GM13977 (cell line): ENCODE measurements at places on chromosomes 2 and 18.
A peak's percentile ranks its signal among the peaks of the same experiment; 100 is the strongest.

DNA sequence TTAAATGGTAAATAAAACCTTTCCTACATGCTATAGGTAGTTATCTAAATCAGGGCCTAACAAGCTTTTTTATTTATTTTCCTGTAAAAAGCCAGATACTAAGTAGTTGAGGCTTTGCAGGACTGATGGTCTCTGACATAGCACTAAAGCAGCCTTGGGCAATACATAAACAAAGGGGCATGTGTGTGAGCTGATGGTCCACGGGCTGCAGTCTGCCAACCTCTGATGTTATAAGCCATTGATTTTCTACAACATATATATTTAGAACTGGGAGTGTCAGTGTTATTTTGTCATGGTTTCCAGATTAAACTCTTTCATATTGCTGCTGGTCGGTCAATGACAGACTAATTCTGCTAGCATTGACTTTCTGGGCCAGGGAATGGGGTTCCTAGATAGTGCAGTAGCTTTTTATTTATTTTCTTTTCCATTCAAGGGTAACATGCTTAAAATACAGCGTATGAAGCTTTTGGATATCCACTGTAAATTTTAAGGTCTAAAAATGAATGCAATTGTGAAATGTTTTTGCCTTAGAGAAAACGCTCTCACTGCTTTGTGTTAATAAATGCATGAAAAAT lies 134.0 kb downstream of the NEDD4L start:
- no peak for DNase-seq

DNA sequence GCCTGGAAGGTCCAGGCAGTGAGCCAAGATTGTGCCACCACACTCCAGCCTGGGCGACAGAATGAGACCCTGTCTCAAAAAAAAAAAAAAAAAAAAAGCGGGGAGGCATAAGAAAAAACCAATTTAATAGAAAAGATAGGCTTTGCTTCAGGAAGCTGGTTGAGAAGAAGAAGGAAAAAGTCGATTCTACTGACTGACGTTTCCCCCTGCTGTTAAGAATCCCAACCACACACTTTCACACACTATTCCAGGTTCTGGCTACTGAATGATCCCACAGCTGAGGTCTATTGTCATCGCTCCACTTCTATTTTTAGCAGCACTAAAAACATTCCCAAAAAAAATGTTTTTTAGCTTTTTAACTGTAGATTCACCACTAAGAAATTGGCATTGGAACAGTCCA lies 6.7 kb upstream of the CHCHD5 start:
- DNase-seq, result no peak

GRCh38 chr2:69251943-69252342 lies 135.1 kb downstream of the GFPT1 start:
- no peak for DNase-seq

- no peak for DNase-seq
Measured at GRCh38 chr18:9637036-9637767, 22.8 kb upstream of the PPP4R1 start.

- DNase-seq, result peak; percentile 28
Measured at GRCh38 chr2:46131-46470, 204 bp downstream of the FAM110C start.

- no peak for DNase-seq
Measured at GRCh38 chr2:54824567-54824966, 101.1 kb downstream of the EML6 start.

- DNase-seq, result no peak
Measured at GRCh38 chr18:49849331-49850217, 36.2 kb upstream of the ACAA2 start.

- no peak for DNase-seq
Measured at GRCh38 chr18:59340817-59341216, 18.2 kb downstream of the LMAN1 start.

DNA sequence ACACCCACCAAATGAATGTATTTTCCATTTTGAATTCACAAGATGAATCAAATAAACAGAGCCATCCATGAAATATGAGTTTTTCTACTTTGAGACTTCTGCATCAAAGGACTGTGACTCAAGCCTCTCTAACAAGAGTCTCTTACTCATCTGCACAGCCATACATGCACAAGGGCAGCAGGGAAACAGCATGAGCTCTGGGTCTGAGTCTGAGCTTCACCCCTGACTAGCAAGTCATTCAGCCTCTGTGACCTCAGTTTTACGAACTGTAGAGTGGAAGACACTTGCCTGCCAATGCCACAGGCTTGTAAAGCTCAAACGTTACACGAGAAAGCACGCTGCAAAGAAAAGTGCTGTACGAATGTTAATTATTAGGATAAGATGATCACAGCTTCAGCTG lies 42.9 kb downstream of the MREG start:
- no peak for DNase-seq

DNA sequence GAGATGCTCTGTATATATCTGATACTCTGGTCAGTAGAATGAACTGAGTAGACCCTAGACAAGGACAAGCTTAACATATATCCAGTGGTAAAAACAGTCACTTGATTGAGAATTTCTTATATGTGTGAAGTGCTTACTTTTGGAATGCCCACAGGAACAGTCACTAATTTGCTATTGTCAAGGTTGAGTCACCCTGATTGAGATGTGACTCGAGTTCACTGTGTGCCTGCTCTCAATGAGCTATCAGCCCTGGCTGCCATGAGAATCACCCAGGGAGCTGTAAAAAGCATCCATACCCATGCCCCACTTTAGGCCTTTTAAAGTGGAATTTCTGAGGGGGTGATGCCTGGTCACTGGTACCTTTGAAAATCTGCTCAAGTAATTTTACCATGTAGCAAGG lies 283.7 kb downstream of the SUCLG1 start:
- no peak for DNase-seq

GRCh38 chr2:170715932-170716777 lies 1.0 kb downstream of the SP5 start:
- DNase-seq, result peak; percentile 64

DNA sequence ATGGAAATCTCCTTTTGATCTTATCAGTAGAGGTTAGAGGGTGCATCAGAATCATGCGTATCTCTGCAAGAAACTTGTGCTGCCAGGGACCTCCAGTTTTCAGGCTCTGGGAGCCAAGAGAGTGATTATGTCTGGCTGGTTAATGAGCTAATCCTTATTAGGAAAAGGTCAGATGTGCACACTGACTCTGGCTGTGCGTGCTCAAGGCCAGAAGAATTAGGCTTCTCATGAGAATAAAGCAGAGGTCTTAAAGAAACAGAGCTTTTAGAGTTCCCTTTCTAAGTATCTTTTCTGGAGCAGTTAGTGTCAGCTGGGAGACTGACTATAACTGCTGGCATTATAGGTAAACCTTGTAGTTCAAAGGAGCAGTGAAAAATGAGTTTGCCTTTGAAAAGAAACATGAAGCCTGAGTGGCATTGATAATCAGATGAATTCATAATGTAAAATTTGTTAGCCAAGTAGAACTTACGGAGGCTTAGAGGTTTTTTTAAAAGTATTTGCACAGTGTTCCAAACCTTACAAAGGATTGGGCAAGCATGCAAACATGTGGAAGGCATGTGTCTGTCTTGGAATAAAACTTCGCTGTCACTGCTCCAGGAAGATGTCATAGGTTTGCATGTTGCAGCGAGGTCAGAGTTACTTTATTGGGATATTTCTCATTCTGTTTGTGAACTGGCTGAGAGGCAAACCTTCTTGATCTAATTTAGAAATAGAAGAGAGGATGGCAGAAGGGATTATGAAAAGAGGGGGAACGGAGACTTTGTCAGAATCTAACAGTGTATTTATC lies 151.7 kb downstream of the ARHGAP28 start:
- DNase-seq, result no peak

DNA sequence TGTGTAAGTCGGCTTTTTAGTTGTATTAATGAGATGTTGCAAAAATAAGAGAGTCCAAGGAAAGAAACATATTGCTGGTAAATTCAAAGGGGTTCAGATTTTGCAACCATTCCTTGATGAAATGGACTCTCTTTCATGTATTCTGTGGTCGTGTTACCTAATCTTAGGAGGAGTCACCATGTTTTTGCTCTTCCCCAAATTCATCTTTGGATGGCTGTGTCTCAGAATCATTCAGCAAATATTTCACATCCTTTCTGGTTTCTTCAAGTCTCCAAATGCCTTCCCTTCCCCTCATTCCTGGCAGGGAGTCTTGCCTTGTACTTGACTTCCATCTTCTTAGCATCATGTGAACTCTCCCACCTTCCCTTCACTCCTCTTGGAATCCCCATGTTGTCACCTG lies 66.1 kb downstream of the PTPRM start:
- DNase-seq, result no peak

DNA sequence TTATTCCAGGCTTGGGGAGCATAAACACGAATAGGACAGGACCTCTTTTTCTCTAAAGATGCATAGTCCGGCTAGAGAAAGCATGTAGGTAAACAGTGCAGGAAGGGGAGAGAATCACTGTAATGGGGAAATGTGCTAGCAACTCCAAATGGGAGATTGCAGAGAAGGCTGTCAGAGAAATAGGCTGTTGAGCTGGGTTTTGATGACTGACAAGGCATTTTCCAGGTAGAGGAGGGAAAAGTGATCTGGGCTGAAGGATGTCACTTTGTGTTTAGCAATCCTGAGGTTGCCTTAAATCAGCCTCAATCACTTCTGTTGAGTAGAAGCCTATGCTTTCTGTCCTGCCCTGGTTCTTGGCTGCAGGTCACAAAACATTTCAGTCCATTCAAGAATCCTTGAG lies 242.0 kb upstream of the MEIS1 start:
- DNase-seq, result no peak

- DNase-seq, result no peak
Measured at GRCh38 chr18:72871091-72871490, 3.3 kb upstream of the NETO1 start.
